Left cardiac atrium (tissue), 4 donors: ENCODE measurements at places on chromosomes 7 and 10. TPM values are rescaled to one million over a fixed set of nuclear protein-coding genes. Genes with fewer than 3 reads are reported as not detected.

The NAT16 gene
- total RNA-seq, result not detected

The COL17A1 gene
- total RNA-seq, result 0.55 TPM

The PON1 gene
- total RNA-seq, result not detected

The SH2B2 gene
- total RNA-seq, result 2.4 TPM

The C7orf33 gene
- not detected for total RNA-seq

The GPC2 gene
- 0.85 TPM for total RNA-seq

The LBX1 gene
- total RNA-seq, result not detected

The TMEM225B gene
- total RNA-seq, result 0.50 TPM

The NEURL1 gene
- total RNA-seq, result 0.39 TPM
